ENCODE measurements at places on chromosomes 1 and 21.

GRCh38 chr21:46128106-46128932 lies 27.1 kb downstream of the FTCD start:
- DNase-seq = no peak

GRCh38 chr1:43573066-43573800 lies 42.5 kb downstream of the PTPRF start:
- DNase-seq = no peak

DNA sequence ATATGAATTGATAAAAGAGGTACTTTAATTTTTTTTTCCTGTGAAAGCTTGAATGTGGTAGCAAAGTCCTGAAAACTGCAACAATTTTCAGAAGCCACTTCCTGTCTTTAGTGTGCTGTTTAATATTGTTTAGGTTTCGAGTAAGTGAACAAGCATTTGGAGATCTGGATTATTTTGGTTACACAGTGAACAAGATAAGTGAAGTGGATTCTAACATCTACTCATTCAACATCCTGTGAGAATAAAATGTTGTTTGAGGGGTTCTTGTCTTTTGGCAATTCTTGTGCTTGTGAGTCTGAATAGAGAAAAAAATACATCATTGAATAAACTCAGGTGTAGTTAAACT lies 35.2 kb upstream of the PLA2G4A start:
- no peak for DNase-seq

- peak; percentile 74 for DNase-seq
Observed at GRCh38 chr1:107935396-107936064, 29.4 kb downstream of the VAV3 start.

DNA sequence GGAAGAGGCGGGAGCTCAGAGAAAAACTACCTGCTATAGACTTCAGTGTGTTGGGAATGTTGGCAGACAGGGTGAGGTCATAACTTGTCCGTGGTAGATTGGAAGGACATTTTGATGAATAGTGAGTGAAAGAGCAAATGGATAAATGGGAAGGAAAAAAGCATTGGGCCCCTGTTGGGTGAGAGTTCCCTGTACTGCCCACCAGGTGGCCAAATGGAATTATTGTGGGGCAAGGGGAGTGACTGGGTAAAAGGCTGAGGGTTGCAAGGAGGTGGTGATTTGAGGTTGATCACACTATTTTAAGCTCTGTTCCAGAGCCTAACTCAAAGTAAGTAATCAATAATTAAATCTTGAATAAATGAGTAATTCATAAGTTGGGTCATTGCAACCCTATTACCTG lies 60.4 kb downstream of the MRPS6 start:
- no peak for DNase-seq

DNA sequence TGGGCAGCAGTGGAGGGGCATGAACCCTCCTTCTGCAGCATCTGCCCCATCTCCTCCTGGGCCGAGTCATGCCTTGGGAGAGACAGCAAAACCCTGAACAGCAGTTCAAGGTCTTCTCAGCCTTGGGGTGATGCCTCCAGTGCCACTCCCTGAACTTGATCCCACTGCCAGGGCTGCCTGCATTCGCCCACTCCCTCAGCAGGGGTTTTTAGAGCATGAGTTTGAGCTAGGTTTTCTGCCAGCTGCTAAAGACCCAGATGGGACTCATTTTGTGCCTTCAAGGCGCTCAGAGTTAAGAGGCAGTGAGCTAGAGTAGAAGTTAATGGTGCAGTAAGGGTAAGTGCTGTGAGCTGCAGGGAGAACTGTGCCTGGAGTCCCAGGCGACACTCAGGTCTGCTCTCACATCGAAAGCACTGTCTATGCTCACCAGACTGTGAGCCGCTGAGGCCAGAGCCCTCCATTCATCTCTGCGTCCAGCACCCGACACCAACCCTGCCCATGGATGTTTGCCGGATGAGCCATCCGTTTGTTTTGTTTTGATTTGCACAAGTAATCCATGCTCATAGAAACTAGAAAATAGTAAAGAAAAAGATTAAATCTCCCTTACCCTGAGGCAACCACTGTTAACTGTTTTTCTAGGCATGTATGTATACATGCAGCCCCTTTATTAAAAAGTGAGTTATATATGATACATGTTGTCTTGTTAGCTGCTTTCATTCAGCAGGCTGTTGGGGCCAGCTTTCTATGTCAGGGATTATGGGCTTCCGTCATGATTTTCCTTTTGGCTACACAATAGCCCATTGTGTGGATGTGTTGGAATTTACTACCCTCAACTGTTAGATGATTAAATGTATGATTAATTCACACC lies 67.8 kb downstream of the VPS26C start:
- no peak for DNase-seq

GRCh38 chr1:121483234-121483633 lies 298.5 kb downstream of the SRGAP2C start:
- DNase-seq = no peak

DNA sequence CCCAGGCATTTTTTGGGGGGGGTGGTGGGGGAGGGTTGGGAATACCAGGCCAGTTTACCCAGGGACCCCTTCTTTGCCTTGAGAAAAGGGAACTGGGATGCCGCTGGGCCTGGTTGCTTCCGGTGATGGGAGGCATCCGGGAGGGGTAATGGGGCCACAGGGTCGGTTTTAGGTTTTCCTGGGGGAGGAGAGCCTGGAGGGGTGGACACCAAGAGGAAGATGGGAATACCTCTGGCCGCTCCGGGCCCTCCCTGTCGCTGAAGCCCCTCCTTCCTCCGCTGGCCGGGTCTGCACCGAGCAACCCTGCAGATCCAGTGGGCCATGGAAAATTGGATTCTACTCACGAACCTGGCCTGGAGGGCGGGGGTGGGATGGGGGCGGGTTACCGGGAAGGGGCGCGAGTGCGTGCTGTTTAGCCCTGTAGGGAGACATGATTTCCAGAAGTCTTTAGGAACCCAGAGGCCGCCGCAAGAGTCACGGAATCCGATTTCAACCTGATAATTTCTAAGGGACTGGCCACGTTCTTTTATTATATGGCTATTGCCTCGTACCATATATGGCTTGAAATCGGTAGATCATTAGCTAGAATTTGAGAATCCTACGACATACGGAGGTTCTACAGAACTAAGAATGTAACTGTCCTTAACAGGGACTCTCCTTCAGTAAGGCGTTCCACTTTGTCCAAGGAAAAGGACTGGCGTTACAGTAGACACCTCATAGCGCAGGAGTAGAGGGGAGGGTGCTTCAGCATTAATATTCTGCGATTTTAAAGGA lies 749 bp downstream of the AKIRIN1 start:
- DNase-seq = peak; percentile 16

GRCh38 chr1:116515702-116516101 lies 55.1 kb downstream of the CD58 start:
- no peak for DNase-seq

DNA sequence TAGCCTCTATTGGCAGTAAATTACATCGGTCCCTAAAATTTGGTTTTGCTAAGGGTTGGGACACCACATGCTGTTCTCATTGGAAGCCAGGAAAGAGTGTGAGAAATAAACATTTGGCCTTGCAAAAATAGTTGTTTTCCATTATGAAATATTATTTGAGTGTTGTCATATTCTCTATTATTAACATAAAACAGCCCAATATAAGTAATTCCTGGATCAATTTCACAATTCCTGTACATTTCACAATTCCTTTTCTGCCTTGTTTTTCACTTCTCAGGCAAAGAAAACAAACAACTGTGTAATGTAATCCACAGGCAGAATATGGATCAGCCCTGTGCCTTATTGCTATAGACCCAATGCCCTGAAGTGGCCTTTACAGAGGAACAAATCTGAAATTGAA lies 40.5 kb downstream of the C1orf87 start:
- no peak for DNase-seq

DNA sequence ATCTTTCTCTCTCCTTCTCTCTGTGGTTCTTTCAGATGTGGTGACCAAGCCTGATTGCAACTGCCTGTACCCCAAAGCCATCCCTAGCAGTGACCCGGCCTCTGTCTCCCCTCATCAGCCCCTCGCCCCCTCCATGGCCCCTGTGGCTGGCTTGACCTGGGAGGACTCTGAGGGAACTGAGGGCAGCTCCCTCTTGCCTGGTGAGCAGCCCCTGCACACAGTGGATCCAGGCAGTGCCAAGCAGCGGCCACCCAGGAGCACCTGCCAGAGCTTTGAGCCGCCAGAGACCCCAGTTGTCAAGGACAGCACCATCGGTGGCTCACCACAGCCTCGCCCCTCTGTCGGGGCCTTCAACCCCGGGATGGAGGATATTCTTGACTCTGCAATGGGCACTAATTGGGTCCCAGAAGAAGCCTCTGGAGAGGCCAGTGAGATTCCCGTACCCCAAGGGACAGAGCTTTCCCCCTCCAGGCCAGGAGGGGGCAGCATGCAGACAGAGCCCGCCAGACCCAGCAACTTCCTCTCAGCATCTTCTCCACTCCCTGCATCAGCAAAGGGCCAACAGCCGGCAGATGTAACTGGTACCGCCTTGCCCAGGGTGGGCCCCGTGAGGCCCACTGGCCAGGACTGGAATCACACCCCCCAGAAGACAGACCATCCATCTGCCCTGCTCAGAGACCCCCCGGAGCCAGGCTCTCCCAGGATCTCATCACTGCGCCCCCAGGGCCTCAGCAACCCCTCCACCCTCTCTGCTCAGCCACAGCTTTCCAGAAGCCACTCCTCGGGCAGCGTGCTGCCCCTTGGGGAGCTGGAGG lies 12.7 kb downstream of the CSF1 start:
- DNase-seq = no peak

DNA sequence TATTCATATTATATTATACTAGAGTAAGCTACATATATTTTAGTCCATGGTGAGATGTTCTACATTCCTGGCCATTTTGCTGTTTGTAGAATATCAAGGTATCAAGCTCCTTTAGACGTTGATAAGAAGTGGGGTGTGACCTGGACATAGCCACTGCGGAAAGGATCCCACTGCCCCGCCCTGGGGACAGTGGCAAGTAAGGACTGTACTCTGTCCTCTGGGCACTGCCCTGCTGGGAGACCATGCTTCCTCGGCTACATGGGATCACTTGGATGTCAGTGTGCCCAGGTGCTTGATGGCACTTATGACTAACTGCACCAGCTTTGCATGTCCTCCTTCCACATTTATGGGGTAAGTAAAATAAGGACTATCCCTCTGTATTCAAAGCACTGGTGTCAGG lies 46.3 kb upstream of the NTPCR start:
- DNase-seq = no peak

GRCh38 chr1:59947047-59947938 lies 20.7 kb upstream of the CYP2J2 start:
- peak; percentile 43 for DNase-seq

- DNase-seq = no peak
Observed at GRCh38 chr1:200242110-200243041, 167.5 kb downstream of the ZNF281 start.

DNA sequence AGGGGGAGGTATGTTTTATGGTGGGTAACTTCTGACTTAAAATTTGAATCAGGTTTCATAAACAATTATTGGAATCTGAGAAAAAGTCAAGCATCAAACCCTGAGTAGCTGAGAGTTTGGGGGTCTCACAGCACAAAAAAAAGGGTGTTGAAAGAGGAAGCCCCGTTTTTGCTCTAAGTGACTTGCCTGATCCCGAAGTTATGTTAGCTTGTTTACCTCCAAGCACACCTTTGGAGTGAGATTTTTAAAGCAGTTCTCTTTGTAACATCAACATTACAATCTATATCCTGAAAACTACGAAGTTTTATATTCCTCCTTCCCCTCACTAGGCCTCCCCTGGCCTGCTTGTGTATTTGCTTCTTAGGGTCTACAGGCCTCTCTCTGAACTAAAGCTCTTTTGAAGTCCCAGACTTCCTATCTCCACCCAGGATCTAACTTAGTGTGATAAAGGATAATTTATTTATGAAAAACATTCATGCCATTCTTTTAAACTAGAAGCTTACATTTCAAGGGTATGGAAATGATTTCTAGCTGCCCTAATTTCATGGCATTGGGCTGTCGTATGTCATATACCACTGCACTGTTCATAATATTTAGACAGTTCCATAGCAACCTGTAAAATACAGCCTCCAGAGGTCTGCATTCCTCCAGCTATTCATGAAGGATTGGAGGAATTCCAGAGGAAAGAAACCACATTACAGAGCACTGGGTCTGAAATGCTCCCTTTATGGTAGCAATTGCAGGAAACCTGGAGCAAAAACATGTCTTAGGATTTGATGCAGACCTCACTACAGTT lies 36.1 kb upstream of the RGS1 start:
- no peak for DNase-seq

GRCh38 chr21:43603641-43604504 lies 55.4 kb downstream of the HSF2BP start:
- no peak for DNase-seq

- no peak for DNase-seq
Observed at GRCh38 chr21:19322360-19322759, 918.8 kb upstream of the TMPRSS15 start.

GRCh38 chr1:92376345-92376744 lies 77.5 kb downstream of the RPAP2 start:
- DNase-seq = no peak

DNA sequence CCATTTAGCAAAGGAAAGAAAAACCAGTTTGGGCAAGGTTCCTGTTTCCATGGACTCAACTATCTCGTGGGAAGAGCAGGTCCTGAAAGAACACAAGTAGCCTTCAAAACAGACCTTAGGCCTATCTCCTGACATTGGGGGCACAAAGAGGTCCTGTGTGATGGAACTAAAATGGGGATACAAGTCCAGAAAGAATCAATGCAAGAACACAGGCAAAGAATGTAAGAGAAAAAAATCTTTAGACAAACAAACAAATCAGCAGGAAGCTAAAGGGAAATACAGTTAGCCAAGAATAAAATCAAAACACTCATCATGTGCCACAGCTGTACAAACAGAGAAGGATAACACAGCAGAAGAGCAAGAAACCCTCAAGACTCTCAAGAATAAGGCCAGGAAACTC lies 28.2 kb downstream of the SLC30A10 start:
- DNase-seq = no peak

GRCh38 chr1:59317343-59317742 lies 20.4 kb downstream of the FGGY start:
- DNase-seq = no peak

GRCh38 chr1:196593955-196594354 lies 14.3 kb downstream of the KCNT2 start:
- DNase-seq = no peak

GRCh38 chr1:240646571-240647240 lies 34.8 kb upstream of the GREM2 start:
- DNase-seq = no peak

DNA sequence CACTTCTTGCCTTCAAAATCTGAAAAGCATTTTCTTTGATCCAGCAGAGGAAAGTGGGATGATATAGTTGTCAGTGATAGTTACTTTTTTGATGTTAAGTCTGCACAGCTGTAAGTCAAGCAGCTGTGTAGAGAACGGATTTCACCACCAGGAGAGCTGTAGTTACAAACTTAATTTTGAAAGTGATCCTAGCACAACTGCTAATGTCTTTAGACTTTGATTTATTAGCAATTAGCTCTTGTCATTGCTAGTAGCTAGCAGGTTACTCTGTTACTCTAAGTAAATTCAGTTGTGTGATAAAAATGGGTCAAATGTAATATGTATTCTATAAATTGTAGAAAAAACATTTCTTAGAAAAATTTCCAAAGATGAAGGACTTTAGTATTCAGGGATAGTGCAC lies 46.0 kb downstream of the ALG6 start:
- DNase-seq = no peak

DNA sequence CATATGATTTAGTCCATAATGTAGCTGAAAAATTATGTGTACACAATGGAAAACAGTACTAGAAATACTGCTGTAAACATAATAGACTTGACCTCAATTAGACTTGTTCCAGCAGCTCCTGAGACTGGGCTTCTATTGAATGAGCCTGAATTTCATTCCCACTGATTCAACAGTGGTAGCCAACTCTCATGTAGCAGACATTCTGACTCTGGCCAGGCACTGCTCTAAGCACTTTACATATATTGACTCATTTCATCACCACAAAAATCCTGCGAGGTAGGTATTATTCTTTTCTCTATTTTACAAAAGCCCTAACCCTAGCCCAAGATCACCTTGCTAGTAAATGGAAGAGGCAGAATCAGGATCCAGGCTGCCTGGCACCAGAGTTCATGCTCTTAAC lies 12.8 kb upstream of the CTSS start:
- no peak for DNase-seq
